ENCODE measurements at places on chromosomes 13 and 19.
A peak's percentile ranks its signal among the peaks of the same experiment; 100 is the strongest.

DNA sequence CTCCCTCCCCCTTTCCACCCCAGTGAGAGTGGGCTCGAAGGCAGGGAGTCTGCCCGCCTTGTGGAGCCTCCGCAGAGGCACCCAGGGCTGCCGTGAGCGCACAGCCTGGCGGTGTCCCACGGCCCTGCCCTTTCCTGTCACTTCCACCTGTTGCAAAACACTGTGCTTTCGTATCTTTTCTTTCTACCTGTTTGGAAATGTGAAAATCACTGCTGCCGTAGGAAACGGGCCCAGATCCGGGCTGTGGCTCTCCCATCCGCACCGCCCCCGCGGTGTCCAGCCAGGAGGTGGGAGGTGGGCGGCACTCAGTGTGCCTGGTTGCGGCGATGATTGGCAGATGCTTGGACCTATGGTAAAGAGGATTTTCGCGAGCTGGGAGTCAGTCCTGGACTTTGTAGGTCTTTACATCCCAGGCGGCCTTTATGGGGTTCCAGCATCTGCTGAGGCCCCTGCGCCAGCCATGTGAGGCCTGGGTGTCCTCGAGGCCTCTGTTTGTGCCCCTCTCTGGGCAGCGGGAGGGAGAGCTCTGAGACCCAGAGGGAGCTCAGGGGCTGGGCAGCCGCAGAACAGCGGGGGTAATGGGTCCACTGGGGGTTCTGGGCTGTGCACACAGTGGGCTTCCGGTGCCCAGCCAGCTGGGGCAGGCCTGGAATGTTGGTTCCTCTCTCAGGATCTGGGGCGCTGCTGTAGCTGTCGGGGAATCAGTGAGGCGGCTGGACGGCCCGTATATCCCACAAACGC is 6.1 kb downstream of the STK11 start:
- no peak for DNase-seq

- DNase-seq: no peak
Observed at GRCh38 chr13:31032528-31033113, 100.2 kb downstream of the TEX26 start.

DNA sequence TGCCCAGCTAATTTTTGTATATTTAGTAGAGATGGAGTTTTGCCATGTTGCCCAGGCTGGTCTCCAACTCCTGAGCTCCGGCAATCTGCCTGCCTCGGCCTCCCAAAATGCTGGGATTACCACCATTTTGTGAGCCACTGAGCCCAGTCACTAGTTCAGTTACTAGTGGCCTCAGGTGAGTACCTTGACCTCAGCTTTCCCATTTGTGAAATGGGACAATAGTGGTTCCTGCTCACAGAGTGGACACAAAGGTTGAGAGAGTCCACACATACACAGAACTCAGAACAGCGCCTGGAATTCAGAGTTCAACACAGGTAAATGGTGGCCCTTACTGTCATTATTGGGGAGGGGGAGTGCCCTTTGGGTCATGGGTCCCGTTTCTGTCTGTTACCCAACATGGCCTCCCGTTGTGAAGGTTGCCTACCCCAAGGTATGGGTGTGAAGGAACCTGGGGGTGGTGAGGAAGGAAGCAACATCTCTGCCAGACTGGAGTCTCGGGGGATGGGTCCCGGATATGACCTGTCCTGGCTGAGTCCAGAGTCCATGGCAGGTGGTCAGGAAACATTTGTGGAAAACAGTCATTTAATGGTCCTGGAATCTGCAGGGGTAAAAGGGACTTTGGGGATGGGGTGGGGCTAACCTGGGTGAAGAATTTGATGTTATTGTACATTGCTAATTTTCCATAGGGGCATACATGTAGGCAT is 11.7 kb upstream of the IRGC start:
- DNase-seq: no peak

GRCh38 chr13:97567510-97568243 is 133.7 kb downstream of the RAP2A start:
- no peak for DNase-seq

DNA sequence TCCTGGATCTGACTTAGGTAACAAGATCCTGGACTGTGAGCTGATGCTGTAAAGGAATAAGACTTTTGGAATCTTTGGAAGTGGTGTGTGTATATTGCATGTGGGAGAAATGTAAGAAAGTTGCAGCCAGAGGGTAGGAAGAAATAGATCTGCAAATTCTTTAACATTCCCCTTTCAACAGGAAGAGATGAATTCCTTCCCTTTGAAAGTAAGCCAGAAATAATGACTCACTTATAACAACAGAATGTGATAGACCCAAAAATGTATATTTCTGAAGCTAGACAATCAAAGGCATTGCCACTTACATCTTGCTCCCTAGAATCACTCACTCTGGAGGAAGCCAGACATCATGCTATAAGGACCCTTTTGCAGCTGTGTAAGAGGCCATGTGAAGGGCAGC is 9.8 kb upstream of the SIAH3 start:
- DNase-seq: no peak

DNA sequence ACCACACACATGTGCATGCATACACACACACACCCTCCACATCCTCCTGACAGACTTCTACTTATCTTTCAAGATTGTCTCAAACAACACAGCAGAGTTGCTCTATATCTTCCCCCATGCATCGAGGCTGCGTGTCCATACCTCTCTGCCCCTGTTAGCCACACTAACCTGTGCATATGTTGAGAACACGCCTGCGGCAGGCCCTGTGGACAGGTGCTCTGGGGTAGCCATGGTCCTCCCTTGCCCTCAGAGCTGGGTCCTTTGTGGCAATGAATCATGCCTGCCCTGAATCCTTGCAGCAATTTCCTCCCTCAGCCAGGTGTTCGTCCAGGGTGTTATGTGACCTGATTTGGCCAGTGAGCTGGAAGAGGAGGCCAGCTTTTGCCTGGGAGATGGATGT is 213.3 kb downstream of the KATNAL1 start:
- no peak for DNase-seq

DNA sequence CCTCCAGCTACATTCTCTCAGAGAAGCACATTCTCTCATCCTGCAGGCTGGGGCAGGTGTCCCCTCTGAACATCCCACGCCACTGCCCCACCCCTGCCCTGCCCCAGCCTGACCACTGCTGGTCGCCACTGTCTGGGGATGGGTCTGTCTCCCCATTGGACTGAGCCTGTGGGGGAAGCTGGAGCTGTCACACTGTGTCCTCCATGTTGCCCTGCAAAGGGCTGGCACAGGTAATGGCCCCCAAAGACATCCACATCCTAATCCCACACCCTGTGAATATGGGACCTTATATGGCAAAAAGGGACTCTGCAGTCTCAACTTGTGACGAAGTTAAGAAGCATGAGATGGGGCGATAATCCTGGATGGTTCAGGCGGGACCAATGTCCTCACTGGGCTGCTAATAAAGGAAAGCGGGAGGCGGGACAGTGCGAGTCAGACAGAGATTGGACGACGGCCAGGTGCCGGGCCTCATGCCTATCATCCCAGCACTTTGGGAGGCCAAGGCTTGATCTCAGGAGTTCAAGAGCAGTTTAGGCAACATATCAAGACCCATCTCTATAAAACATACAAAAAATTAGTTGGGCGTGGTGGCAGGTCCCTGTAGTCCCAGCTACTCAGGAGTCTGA is 9.1 kb downstream of the AP2S1 start:
- DNase-seq: no peak

DNA sequence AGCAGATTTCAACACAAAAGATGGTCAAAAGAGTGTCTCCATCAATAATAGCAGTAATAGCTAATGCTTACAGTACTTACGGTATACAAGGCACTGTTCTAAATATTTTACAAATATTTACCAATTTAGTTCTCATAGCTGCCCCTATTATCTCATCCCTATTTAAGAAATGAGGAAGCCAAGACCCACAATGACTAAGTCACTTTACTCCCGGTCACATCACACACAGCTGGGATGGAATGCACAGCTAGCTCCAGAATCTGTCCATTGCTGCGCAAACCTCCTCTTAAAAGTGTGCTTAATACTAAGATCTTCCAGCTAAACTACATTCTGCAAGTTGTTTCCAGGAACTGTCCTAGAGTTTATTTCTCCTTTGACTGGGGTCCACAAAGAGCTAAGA is 63.4 kb downstream of the RAP2A start:
- DNase-seq: no peak

- no peak for DNase-seq
Observed at GRCh38 chr13:70844391-70845108, 736.3 kb upstream of the KLHL1 start.

GRCh38 chr19:51480590-51480989 is 2.3 kb downstream of the CEACAM18 start:
- DNase-seq: no peak

DNA sequence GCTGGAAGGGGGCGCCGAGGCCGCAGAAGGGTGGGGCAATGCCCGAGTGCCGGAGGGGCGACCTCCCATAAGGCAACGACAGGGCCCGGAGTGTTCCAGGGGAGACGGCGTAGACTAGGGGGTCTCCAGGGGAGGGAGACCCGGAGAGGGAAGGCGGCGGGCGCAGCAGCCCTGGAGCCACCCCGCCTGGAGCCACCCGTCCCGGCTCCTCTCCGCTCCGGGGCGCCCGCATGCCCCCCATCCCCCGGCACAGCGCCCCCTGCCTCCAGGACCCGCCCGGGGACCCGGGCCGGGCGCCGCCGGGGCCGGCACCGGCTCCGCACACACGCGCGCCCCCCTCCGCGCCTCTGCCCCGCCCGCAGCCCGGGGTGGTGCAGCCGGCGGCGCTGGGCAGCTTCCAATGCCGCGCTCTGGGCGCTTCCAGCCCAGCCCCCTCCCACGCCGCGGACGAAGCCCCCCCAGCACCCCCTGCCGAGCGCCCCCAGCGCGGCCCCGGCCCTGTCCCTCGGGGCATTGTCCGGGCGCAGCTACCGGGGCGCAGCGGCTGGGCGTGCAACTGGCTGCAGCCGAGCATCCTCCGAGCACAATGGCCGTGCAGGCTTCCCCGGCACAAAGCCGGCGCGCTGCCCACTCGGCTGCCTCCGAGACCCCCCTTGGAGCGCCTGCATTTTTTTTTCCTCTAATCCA is 519 bp downstream of the PTPRS start:
- peak; percentile 67 for DNase-seq

- DNase-seq: no peak
Observed at GRCh38 chr19:38848299-38849146, 1.3 kb downstream of the HNRNPL start.

- no peak for DNase-seq
Observed at GRCh38 chr13:51780099-51780498, 23.9 kb downstream of the DHRS12 start.

DNA sequence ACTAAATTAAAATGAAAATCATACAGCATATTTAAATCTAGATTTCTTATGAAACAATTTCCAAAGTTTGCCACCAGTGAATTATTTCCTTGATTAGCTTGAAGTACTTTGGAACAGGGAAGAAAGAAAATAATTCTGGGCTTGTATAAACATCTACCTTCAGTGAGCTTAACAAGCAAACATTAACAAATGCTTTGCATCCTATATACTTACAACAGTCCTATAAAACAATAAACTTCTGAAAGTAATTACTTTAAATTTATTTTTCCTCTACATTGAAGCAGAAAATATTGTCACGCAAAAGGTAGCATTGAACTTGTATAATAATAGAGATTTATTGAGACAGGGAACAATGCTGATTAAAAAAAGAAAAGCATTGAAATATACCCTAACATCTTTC is 164.8 kb downstream of the DACH1 start:
- no peak for DNase-seq

DNA sequence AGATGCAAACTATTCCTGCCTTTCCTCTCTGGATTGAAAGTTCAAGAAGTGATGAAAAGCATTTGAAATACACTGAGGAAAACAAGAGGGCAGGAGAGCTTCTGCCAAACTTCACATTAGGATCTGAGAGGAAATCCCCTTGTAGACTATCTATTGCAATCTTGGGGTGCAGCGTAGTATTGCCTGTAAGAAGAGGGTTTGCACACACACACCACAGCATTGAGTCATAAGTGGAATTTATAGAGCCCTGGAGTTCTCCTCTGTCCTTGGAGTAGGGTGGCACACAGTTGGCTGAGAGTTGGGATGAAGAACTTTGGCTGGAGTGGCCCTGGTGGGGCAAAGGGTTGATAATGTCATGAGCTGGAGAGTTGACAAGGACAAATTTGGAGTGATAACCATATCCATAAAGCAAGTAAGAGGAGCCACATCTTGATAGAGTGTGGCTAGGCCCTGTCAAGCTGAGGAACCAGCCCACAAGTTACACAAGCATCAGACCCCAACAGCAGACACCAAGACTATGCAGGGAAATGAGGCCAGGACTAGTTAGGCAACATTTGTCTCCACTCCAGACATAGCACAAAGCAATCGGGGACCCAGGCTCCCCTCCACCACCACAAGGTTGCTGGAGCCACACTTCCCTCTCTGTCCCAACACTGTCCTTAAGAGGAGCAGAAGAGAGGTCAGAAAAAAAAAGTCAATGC is 520.9 kb downstream of the KLF5 start:
- no peak for DNase-seq
